Osteocyte (in vitro differentiated cells): ENCODE measurements at places on chromosomes 5 and 9.

DNA sequence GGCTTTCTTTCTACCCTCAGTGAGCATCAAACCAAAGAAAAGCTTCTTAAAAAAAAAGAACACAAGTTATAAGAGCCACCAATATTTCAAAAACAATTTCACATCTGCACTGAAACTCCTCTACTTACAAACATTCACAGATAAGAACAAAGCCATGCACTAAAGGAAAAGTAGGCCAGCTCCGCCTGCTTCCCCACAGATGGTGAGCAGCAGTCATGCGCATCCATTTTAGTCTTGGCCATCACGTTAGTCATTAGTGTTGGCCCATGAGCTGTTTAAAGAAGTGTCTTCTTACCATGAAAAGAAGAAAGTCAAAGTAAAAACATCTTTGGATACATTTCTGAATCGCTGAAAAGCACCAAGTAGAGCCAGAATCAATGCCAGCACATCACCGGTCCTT, 40.0 kb upstream of the SMIM23 start:
- H3K4me3 ChIP-seq: no peak overlapping the region
- H3K27me3 ChIP-seq: peaks cover 11% of the 10 kb centered on the region
- DNase-seq: no peak
- no peak overlapping the region for H3K27ac ChIP-seq

DNA sequence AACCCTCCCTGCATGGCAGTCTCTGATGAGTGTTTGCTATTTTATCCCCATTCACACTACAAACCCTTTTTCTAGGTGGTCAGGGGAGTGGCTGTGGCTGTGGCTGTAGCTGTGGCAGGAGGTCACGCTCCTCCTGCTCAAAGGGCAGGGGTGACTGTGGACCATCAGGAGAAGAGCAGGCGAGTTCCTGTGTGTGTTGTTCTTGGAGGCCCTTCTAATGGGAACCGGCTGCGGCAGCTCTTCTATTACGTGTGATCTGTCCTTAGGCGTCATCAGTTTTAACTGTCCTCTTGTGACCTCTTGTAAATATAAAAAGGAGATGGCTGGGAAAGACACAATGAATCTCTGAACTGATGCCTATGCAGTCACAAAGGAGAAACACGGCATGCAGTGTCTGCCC, 65.1 kb downstream of the ANKH start:
- peak overlapping the region; percentile 85 for H3K27ac ChIP-seq
- peaks cover 3% of the 10 kb centered on the region for H3K36me3 ChIP-seq

GRCh38 chr5:62814991-62815390, 236.4 kb downstream of the LRRC70 start:
- H3K36me3 ChIP-seq: no peaks in the 10 kb centered on the region
- no peak for DNase-seq
- H3K27me3 ChIP-seq: no peaks in the 10 kb centered on the region
- H3K4me3 ChIP-seq: no peak overlapping the region

- H3K27me3 ChIP-seq: peaks cover 7% of the 10 kb centered on the region
- H3K27ac ChIP-seq: no peak overlapping the region
- peak overlapping the region; percentile 75 for H3K4me3 ChIP-seq
- H3K36me3 ChIP-seq: no peaks in the 10 kb centered on the region
Observed at GRCh38 chr5:77852514-77853352, 76.6 kb upstream of the TBCA start.

DNA sequence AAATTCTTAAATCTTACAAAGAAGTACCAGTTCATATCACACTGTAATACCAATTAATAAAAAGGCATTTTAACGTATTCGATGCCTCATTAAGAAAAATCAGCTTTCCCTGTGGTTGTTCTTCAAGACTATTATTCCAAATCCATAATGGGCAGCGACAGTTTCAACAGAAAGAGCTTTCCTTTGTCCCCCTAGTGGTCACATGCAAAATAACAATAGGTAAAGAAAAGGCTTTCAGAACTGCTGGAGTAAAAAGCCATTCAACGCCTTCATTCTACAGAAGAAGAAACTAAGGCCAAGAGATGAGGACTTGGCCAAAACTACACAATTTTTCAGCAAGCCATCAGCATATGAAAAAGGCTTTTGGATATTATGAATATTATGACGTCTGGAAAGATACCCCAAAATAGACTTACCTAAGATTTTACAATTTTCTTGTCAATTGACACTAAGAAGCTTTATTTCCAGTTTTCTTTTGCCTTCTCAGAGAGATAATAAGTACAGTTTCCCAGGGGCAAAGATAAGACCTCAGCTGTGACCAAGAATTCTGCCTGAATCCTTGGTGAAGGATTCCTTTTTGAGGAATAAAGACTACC, 6.7 kb upstream of the CDH6 start:
- H3K27ac ChIP-seq: no peak overlapping the region
- H3K4me1 ChIP-seq: no peaks in the 10 kb centered on the region
- no peak for DNase-seq

- H3K4me3 ChIP-seq: no peak overlapping the region
- H3K27me3 ChIP-seq: no peaks in the 10 kb centered on the region
- peaks cover 5% of the 10 kb centered on the region for H3K4me1 ChIP-seq
Observed at GRCh38 chr5:118596255-118596654, 392.1 kb downstream of the DTWD2 start.

GRCh38 chr5:5800801-5801761, 378.6 kb downstream of the ICE1 start:
- H3K4me3 ChIP-seq: no peak overlapping the region
- no peaks in the 10 kb centered on the region for H3K27me3 ChIP-seq
- H3K4me1 ChIP-seq: no peaks in the 10 kb centered on the region
- H3K27ac ChIP-seq: no peak overlapping the region

GRCh38 chr9:130423272-130423671, 21.5 kb upstream of the ASS1 start:
- no peak for DNase-seq
- H3K36me3 ChIP-seq: peaks cover 3% of the 10 kb centered on the region
- H3K4me3 ChIP-seq: no peak overlapping the region
